ENCODE measurements at places on chromosomes 2 and 18.

- no peak for DNase-seq
Observed at GRCh38 chr2:62529758-62530157, 23.8 kb upstream of the TMEM17 start.

DNA sequence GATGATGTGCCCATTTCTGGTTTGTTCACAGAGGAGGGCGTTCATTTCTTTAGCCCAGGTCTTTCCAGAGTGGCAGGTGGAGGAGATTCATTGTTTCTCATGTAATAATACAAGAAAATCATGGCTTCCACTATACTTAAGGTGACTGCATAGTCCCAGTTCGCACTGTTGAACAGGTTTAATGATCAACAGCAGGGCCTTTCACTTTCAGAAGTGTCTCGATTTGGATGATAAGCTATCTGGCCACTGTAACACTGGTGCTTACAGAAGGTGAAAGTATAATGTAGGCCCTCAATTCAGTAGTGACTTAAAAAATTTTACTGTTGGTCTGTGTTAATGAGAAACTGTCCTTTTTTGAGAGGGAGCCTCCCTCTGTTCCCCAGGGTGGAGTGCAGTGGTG, 1.4 kb downstream of the RMC1 start:
- DNase-seq, result no peak

GRCh38 chr2:11458753-11459152, 7.2 kb downstream of the E2F6 start:
- no peak for DNase-seq

- DNase-seq, result no peak
Observed at GRCh38 chr2:23838581-23838980, 88.3 kb downstream of the ATAD2B start.

GRCh38 chr18:38076346-38077070, 510.9 kb upstream of the CELF4 start:
- no peak for DNase-seq

- DNase-seq, result no peak
Observed at GRCh38 chr2:102636283-102636907, 17.0 kb downstream of the SLC9A2 start.

DNA sequence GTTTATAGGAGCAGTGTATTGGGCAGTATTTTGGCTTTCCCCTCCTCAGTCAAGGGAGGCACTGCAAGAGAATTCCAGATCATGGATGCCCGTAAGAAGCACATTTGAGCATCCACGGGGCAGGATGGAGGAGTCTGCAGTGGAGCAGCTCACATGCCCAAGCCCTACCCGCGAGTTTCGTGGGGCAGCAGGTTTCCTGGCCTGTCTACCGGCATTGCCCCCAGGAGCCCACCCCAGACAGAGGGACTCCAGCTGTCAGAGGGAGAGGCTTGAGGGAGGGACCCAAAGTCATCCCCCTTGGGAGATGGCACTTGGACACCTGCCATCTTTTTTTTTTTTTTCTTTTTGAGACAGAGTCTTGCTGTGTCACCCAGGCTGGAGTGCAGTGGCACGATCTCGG, 31.3 kb downstream of the TMEM177 start:
- no peak for DNase-seq

DNA sequence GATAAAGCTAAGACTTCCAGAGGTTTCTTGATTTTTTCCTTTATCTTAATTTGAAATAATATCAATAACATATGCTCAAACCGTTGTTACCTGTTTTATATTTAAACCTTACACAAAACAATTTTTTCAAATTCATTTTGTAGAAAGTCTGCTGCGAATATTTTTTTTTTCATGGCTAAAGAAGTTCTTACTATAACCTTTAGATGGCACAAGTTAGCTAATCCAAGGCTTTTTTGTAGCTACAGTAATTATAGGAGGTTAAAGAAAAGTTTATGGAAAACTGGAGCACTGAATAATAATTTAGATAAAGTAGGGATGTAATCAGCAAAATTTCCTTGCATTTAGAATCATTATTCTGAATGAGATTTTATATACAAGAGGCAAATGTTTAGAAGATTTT, 78.0 kb upstream of the PNPT1 start:
- no peak for DNase-seq
